ENCODE measurements at places on chromosomes 16 and 17.
A peak's percentile ranks its signal among the peaks of the same experiment; 100 is the strongest.

GRCh38 chr17:30928584-30928983 lies 6.8 kb downstream of the ADAP2 start:
- no peak for DNase-seq

DNA sequence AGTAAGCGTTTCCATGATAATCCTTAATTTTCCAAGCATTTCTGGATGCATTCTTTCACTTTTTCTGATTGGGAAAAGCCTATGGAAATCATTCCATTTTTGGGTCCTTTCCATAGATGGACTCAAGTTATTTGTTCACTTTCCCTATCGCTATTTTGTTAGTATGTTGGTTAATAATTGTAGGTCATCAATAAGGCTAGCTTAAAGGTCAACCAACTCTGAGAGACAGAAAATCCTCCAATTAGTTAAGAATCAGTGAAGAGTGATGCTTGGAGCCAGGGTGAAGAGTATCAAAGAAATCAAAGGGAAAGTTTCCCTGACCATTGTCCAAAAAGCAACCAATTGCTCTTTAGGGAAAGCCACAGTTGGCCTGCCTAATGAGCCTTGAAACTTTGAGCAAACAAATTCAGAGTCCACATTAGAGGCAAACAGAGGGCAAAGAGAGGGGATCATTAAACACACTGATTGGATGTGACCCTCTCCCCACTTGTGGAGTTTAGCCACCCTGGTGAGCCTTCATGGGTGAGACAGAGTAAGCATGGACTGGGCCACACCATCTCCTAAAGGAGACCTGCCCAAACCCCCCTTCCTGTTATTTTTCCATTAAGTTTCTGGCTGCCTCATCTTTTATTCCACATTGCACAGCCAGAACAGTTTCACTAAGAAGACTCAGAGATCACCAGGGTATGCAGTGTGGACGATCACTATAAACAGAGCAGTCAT lies 133.4 kb upstream of the DYNLRB2 start:
- DNase-seq, result no peak

- DNase-seq, result no peak
Observed at GRCh38 chr16:83561876-83562275, 245.9 kb upstream of the HSBP1 start.

DNA sequence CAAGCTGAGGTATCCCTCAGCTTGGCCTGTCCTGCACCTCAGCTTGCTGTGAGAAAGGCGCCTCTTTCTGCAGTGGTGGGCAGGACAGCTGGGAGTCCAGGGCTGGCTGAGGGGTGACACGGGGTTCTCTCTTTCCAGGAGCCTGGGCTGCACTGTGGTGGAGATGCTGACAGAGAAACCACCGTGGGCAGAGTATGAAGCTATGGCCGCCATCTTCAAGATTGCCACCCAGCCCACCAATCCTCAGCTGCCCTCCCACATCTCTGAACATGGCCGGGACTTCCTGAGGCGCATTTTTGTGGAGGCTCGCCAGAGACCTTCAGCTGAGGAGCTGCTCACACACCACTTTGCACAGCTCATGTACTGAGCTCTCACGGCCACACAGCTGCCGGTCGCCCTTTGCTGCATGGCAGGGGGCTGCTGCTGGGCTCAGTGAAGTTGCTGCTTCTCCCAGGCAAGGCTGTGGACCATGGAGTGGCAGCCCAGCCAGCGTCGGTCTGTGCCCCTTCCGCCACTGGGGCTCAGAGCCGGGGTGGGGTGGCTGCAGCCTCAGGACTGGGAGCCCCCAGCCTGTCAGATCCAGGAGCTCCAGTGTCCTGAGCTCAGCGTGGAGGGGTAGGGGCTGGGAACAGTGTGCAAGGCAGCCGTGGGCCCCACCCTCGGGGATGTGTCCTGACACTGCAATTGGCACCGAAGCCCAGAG lies 6.4 kb downstream of the LIMD2 start:
- no peak for DNase-seq

DNA sequence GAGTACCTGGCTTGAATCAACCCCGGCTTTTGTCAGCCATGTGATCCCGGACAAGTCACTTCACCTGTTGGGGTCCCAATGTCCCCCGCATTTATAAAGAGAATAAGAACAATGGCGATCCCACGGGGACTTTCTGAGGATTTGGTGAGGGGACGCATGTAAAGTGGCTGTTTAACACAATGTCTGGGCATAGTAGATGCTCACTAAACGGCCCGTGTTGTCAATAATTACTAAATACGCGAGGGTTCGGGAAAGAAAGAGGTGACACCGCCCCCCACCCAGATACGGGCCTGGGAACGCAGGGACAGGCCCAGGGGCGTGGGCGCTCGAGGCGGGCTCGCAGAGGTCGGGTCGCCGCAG lies 1.8 kb downstream of the SYNGR3 start:
- DNase-seq, result no peak

GRCh38 chr16:84532291-84532724 lies 27.8 kb upstream of the MEAK7 start:
- peak; percentile 95 for DNase-seq

DNA sequence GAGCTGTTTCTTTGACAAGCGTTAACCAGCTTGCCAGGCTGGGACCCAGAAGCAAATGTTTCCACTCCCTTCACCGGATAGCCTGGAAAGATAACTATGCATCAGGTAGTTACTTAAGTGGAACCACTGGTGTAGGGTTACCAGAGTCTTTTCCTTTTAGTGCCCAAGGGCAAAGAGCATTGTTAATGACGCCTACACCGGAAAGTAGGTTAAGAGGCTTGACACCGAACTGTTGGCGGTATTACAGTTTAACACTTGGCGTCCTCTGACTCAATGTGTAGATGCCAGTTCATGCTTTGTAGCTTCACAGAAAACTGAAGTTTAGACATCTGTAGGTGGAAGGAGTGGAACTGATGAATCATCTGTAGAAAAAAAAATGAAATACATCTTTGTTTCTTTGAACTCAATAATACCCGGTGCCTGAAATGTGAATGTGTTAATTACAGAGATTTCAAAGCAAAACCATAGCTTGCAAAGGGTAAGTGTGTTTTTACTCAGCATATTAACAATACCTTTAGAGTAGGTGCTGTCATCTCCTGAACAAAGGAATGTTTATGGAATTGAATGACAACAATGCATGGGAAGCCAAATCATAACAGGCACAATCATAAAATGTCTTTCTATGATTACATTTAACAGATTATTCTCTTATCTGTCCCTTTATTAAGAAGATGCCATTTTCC lies 426.7 kb upstream of the SALL1 start:
- no peak for DNase-seq

DNA sequence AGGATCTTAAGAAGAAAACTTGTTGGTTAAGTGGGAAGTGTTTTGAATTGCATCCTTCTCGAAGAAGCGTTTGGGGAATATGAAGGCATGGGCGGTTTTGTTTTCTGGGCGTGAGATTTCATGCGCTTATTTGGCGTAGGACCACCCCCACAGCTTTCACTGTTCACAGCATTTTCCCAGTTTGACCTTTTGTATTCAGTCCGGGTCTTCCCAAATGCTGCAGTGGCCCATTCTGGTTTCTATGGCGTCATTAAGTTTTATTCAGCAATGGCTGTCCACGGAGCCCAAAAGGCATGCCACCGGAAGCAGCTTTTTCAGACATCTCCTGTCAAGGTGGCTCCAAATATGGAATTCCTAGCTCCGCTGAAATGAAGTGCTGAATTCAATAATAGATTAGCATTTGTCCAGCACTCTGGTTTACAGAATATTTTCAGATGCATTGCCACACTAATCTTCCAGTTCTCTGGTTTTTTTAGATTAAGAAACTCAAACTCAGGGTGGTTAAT lies 90.6 kb upstream of the FBXO47 start:
- no peak for DNase-seq

- DNase-seq, result no peak
Observed at GRCh38 chr17:78414178-78415162, 36.0 kb downstream of the PGS1 start.

- no peak for DNase-seq
Observed at GRCh38 chr16:1377406-1378010, 25.8 kb downstream of the GNPTG start.

- no peak for DNase-seq
Observed at GRCh38 chr17:56863974-56864373, 30.0 kb downstream of the DGKE start.

GRCh38 chr17:30188211-30188939 lies 47.1 kb downstream of the SLC6A4 start:
- no peak for DNase-seq

GRCh38 chr16:10130538-10130937 lies 51.7 kb downstream of the GRIN2A start:
- no peak for DNase-seq

GRCh38 chr16:29316761-29317183 lies 89.7 kb downstream of the NPIPB11 start:
- DNase-seq, result no peak

Measured in GM04504 (cell line).